ENCODE measurements at places on chromosomes 2 and 18. TPM values are rescaled to one million over a fixed set of nuclear protein-coding genes. Genes with fewer than 3 reads are reported as not detected.

The MOGAT1 gene
- polyA plus RNA-seq: not detected

The SPATA3 gene
- polyA plus RNA-seq: not detected

The RGPD4 gene
- polyA plus RNA-seq: not detected

The TNS1 gene
- polyA plus RNA-seq: not detected

The NCK2 gene
- polyA plus RNA-seq: 4.7 TPM

The OR6B3 gene
- polyA plus RNA-seq: not detected

The EVX2 gene
- not detected for polyA plus RNA-seq

The LOXHD1 gene
- not detected for polyA plus RNA-seq

The CHN1 gene
- 0.92 TPM for polyA plus RNA-seq

The NPAS2 gene
- not detected for polyA plus RNA-seq

Measured in GM12878 (cell line).